Activated CD8-positive, alpha-beta memory T cell treated with anti-CD3 and anti-CD28 coated beads for 1 hour (primary cell): ENCODE measurements at places on chromosomes 6 and 20.

DNA sequence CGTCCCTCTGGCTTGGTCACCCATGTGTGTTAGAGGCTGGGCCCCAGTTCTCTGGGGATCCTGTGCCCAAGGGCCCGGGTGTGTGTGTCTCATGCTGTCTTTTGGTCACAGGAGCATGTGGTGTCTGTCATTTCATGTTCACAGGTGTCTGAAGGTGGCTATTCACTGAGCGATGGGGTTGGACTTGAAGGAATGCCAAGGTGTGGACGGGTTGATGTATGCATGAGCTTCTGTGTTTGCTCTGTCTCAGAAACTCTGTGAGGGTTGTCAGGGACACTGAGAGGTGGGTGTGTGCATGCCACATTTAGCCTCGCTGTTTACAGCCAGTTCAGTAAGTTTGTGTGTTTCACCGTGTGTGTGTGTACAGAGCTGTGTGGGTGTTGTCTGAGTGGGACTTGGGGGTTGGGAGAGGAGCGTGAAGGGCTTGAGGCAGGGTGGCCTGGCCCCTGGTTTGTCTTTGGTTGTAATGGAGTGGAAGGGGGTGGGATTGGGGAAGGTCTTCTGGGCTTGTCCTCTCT is 1.2 kb downstream of the DDR1 start:
- no peak for DNase-seq

DNA sequence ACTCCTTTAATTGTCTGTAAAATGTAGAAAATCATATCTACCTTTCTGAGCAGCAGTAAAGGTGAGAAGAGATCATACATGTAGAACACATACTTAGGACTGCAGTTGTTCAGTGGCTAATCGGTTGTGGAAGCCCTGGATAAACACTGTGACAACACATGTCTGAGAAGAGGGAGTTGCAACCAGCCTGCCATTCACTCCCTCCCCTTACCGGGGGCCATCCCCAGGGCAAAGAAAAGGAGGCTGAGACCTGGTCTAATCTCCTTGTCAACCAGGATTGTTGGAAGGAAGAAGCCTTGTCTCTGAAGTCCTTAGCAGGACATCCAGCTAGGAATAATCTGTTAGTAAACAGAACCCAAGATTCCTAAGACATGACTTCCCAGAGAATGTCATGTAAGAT is 462.5 kb upstream of the AGPAT4 start:
- no peak for DNase-seq

- DNase-seq, result no peak
Observed at GRCh38 chr6:130931683-130932082, 104.5 kb downstream of the SMLR1 start.

GRCh38 chr6:11236076-11236750 is 3.7 kb upstream of the NEDD9 start:
- no peak for DNase-seq

GRCh38 chr20:5718896-5719595 is 31.2 kb upstream of the SHLD1 start:
- no peak for DNase-seq

DNA sequence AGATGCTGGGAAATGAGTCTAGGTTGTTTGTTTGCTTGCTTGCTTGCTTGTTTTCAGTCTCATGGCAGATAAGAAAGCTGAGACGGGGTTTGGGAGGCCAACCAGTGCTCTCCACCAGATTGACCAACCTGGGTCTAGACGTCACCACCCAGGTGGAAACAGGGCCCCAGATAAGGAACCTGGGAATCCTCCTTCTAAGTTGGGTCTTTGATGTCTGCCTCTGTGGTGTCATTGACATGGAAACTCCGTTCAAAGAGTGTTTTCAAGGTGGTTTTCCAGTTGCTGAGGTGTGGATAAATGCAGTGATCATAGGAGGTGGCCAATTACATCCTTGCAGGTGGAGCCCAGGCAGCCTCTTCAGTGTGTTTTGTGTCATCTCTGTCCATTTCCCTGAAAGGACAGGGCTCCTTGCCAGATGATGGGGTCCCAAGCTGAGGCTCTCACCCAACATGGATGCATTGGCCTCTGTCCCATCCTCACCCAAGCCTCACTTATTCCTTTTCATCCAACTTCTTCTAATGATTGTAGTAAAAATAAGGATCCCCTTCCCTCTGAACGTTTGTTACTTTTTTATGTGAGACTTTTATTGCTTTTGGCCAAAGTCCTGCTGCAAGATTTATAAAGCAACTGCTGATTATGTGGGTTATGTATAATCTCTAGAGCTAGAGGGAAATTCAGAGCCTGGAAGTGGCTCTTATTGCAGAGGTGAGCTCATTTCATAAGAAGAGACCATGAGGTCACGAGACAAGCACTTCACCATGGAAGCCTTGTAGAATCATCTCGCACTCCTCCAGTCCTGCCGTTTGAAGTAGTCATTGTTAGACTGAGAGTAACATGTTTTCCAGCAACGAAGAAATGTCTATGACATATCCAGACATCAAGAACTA is 32.0 kb upstream of the SYNDIG1 start:
- no peak for DNase-seq

- DNase-seq, result no peak
Observed at GRCh38 chr6:16028966-16029365, 99.9 kb upstream of the MYLIP start.

DNA sequence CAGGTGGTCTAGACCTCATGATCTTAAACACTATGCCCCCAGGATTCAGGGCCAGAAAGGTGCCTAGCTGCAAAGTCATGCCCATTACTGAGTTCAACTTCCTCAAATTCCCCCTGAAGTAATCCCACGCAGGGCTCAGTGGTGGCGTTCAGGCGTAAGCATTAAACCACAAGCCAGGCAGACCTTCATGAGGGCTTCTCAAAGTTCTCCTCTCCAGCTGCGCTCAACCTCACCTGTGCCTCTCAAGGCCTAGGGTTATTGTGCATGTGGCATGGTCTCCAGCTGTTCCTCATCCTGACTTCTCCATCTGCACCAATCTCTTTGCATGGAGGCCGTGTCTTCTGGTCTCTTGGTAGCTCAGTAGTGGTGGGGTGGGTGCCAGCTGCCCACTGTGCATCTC is 113.6 kb downstream of the TSHZ2 start:
- no peak for DNase-seq

- DNase-seq, result no peak
Observed at GRCh38 chr20:32539026-32539816, 45.9 kb downstream of the NOL4L start.

- no peak for DNase-seq
Observed at GRCh38 chr6:84739866-84740208, 24.6 kb downstream of the TBX18 start.

- DNase-seq, result no peak
Observed at GRCh38 chr6:151488226-151488625, 5.6 kb upstream of the CCDC170 start.

DNA sequence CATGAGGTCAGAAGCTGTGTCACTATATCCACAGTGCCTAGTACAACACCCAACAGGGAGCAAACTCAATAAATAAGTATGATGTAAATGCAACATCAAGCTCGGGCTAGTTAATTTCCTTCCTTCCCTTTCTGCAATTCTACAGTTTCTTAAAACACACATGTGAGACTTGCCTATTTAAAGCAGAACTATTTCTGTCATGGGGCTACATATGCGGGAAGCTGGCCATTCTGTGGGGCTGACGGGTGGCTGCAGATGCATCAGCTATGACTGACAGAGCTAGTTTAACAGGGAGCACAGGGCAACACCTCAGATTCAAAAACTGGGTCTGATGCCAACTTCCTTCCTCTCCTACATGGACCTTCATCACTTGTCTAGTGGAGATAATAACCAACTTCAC is 118.1 kb upstream of the ENPP5 start:
- no peak for DNase-seq

- no peak for DNase-seq
Observed at GRCh38 chr6:7414811-7415210, 25.2 kb downstream of the RIOK1 start.

- DNase-seq, result no peak
Observed at GRCh38 chr20:58721951-58722778, 29.6 kb downstream of the NPEPL1 start.

GRCh38 chr6:35007016-35007415 is 118.0 kb downstream of the ANKS1A start:
- no peak for DNase-seq

GRCh38 chr6:20700375-20700774 is 166.1 kb downstream of the CDKAL1 start:
- DNase-seq, result no peak

DNA sequence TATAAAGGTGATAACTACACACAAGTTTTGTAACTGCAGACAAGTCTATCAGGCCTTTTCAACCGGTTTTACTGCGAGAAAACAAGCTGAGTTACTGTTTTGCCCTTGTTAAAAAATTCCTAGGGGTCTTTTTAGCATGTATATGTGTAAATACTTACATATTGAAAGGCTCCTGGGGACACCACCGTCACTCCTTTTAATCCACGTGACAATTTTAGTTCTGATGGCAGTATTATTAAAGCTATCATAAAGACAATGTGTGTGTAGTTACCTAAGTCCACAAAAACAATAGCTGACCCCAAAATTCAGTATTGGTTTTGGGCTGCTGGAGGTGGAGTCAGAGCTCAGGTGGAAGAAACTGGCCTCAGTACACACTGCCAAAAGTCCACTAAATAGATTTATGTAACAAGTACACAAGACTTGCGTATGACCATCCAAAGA is 41.3 kb upstream of the HFE start:
- DNase-seq, result no peak
